NCI-H1436 (cell line): ENCODE measurements at places on chromosomes 5 and 9.

DNA sequence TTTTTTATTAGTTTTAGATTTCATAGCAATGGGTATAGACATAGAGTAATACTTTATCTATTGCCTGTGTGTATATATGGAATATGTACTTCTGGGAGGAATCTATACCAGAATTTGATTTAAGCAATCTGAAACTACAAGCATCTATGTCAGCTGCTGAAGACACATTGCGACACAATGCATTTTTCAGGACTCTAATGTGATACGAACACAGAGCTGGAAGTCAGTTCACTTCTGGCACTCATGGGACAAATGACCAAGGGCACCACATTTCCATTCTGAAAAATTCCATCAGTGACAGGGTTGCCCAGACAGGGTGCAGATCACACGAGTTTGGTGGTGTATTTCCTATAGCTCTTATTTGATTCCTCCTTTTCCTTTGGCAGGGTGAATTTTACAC lies 259.5 kb downstream of the NTRK2 start:
- DNase-seq = no peak

GRCh38 chr5:148085977-148086705 lies 22.4 kb downstream of the SPINK5 start:
- DNase-seq = no peak

- DNase-seq = no peak
Measured at GRCh38 chr5:37197340-37198050, 51.7 kb downstream of the CPLANE1 start.

DNA sequence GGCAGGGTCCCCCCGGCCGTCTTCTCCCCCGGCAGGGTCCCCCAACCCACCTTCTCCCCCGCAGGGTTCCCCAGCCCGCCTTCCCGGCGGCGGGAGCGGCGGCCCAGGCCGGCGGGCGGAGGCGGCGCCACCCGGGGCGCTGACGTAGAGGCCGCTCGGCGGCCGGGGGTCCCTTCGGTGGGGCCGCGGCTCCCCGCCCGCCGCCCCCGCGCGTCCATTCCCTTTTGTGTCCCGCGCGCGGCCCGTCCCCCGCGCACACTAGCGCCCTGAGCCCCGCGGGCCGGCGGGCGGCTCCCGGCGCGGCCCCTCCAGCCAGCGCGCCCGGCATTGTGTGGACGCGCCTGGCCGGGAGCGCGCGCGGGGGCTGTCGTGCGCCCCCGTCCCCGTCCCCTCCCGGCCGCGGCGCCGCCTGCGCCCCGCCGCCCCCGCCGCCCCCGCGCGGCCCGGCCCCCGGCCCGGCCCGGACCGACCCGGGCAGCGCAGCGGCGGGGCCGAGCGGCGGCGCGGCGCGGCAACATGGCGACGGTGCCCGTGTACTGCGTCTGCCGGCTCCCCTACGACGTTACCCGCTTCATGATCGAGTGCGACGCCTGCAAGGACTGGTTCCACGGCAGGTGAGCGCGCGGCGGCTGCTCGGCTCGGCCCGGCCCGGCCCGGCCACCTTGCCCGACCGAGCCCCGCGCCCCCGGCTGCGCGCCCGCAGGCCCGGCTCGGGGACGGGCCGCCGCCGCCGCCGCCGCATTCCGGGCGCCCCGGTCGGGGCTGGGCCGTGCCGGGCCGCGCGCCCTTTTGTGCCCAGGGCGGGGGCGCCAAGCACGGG lies at the start of gene PHF2:
Gene PHF2, plus strand, starts transcription at position 327 of the 820 bp plus-strand sequence. Its CDS starts 190 bp downstream, at position 517.
- DNase-seq = no peak

DNA sequence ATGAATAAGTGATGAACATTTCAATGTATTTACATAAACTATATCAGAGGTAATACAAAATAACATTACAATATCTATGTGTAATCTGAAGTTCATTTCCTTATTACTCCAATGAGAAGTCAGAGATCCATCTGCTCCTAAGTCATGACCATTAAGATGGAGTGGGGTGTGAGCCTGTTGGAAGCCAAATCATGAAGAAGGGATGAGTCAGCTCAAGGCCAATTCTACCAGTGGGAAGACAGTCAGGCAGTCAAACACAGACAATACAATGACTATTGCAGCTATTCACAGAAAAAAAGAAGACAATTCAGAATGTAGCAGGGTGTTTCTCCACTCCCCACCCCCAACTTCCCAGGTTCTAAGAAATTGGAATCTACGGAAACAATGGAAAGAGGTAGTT lies 155.0 kb downstream of the NFIB start:
- no peak for DNase-seq

- no peak for DNase-seq
Measured at GRCh38 chr5:10490927-10491672, 49.4 kb downstream of the ROPN1L start.

- DNase-seq = no peak
Measured at GRCh38 chr5:58156973-58157701, 302.7 kb downstream of the PLK2 start.

DNA sequence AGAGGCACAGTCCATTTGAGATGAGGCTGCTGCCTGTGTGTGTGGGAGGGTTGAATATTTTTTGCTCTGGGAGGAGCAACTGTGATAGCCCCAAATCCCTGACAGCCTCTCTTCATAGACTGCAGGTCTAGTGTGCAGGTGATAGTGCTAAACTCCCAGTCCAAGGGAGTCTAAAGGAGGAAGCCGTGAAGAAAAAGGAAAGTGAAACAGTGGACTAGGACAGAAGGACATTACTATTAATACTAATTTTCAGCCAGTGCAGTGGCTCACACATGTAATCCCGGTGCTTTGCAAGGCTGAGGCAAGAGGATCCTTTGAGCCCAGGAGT lies 295.0 kb downstream of the PDE4D start:
- no peak for DNase-seq

DNA sequence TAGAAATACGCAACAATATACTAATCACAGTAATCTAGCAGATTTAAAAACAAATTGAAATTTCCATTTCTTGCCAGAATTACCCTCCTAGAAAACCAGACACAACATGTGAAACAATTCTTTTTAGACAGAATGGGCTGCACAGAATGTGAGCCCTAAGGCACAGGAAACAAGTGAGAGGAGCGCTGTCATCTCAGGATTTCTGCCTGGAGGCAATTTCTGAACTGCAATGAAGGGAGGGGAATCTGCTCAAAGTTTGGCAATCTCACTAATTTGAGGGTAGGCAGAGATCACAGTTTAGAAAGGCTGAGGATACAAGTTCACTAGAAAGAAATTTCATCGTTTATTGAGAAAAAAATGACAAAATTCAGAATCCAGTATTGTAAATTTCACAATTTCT lies 70.3 kb downstream of the INIP start:
- DNase-seq = no peak

GRCh38 chr9:72465593-72465984 lies 55.8 kb upstream of the TMC1 start:
- no peak for DNase-seq

DNA sequence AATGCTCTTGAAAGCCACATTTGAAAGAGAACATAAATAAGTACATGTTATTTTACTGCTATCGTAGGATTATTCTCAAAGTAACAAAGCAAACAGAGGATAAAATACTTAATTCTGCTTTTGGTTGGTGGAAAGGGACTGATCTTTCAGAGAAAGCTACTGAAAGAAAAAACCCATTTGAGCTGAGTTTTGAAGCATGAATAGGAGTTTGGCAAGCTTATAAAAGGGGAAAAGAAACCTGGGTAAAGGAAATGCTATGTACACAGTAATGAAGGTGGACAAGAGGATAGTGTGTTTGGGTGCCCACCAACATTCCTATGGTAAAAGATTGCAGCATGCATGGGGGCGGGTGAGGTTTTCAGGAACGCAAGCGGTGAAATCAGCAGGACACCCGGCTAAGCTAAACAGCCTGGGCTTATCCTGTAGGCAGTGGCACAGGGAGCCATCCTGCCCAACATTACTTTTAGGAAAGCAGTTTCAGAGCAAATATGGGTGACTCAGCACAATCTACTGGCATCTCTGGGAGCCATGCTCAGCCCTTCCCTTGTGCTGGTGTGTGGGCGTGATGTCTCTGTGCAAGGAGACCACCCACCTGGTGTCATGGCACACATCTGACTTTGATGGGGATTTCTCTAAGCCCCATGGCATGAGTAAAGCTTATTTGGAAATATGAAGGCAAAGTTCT lies 673.9 kb upstream of the KLF4 start:
- no peak for DNase-seq

GRCh38 chr5:55629815-55630214 lies 82.3 kb downstream of the SLC38A9 start:
- no peak for DNase-seq

GRCh38 chr9:114426046-114426948 lies 38.5 kb upstream of the AKNA start:
- DNase-seq = no peak

GRCh38 chr9:90967145-90967538 lies 165.5 kb downstream of the SYK start:
- no peak for DNase-seq

DNA sequence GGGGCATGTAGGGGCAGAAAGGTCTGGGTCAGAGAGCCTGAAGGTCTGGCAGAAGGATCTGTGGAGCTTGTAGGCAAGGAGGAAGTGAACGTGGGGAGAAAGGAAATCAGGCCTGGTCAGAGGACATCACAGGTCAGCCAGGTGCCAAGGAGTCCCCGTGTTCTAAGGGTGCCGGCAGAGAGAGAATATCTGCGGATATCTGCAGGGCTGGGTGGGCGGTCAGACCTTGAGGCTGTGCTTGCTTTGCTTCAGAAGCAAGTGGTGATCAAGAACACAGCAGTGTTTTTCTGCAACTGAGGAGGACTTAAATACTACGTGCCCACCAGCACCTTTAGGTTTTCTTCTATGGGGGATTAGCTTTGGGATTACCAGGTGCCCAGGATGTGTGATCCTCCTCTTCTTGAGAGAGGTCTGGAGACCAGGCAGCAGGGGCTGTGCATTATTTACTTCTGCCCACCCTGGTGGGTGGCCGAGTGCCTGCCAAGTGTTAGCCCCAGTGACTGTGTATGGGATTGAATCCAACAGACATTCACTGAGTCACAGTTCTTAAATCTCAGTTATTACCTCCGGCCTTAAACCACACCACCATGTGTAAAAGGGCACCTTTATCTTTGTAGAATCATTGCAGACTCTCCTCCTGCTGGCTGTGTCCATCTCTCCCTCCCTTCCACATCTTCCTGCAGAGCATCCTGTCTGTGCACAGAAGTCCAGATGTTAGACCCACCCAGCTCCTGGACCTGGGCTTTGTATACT lies 12.5 kb upstream of the SHB start:
- DNase-seq = no peak

GRCh38 chr9:35938474-35939356 lies 19.2 kb downstream of the OR2S2 start:
- DNase-seq = no peak

- DNase-seq = no peak
Measured at GRCh38 chr5:86977190-86977589, 290.5 kb upstream of the RASA1 start.

DNA sequence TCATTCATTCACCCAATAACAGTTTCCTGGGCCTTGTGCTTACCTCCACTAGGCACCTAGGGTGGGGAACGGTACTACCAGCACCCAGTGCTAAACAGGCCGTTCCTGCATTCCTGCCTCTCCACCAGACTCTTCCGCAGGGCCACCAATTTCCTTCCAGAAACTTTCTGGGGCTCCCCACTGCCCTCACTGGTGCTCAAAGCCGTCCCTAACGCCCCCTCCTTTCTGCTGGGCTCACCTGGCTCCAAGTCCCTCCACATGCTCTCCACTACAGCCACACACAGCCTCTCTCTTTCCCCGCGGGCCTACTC lies 1.4 kb downstream of the PHF19 start:
- DNase-seq = no peak

GRCh38 chr5:140245926-140246325 lies 57.0 kb downstream of the PFDN1 start:
- no peak for DNase-seq

DNA sequence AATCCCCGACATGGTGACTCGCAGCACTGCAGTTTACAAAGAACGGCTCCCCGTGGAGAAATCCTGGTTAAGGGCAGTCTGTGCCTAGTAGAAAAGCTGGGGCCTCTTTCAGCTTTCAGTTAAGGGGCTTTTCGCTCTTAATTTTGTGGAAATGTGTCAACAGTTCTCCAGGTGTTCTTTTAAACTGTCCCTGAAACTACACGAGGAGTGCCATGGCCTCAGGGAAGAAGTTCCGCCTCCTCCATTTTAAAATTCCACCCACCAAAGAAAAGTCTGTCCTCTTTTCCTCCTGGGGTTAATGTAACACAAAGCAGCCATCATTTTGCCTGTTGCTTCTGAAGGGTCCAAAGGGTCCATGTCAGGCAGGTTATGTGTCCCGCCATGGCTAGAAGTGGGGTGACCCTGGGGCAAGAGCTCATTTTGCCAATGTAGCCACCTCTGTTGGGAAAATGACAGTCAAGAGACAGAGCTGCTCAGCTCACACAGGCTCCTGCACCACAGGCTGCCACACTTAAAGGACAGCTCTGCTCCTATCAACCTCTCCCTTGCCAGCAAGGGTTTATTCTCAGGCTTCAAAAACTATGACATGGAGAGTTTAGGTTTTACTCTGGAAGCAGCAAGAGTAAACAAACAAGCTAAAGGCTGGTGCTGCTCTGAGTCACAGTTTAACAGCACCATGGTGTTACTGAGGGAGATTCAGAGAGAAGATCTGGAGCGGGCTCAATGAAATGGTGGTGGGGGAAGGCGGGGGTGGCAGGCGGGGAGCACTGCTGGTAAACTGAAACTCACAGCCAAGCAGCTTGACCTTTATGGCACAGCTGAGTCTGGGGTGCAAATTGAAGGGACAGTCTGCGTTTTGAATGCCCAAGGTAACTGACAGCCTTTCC lies 3.2 kb downstream of the WHRN start:
- no peak for DNase-seq

DNA sequence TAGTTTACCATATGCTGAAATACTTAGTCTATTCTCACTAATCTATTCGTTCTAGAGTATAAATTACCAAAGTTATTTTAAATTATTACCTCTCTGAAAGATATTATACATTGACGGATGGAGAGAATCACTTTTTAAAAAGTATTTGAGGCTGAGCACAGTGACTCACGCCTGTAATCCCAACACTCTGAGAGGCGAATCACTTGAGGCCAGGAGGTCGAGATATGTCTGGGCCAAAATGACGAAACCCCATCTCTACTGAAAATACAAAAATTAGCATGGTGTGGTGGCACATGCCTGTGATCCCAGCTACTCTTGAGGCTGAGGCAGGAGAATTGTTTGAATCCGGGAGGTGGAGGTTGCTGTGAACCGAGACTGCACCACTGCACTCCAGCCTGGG lies 64.0 kb upstream of the SPATA31C2 start:
- no peak for DNase-seq

GRCh38 chr9:94847486-94847885 lies 121.0 kb downstream of the AOPEP start:
- DNase-seq = no peak

DNA sequence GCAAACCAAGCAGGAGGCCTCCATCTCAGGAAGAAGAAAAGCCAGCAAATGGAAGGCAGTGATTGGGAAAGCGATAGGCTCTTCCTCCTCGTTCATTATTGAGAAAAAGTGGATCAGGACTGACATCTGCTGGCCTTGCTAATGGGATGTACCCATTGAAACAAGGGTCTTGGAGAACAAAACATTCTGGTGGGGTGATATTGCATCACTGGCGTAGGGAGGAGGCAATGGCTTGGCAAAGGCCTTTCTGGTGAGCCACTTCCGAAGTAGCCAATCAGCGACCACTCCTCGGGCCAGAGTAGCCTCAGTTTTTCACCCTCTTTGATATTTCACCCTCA lies 86.7 kb upstream of the NFIB start:
- peak; percentile 40 for DNase-seq

- no peak for DNase-seq
Measured at GRCh38 chr9:137924761-137925369, 47.3 kb downstream of the CACNA1B start.

- DNase-seq = no peak
Measured at GRCh38 chr5:132020568-132021339, 9.3 kb upstream of the ACSL6 start.
